Ascending aorta (tissue), 2 donors: ENCODE measurements at places on chromosomes 11 and 22.

GRCh38 chr11:79543101-79543500, 102.3 kb upstream of the TENM4 start:
- H3K27ac ChIP-seq = no peak overlapping the region
- H3K4me1 ChIP-seq = no peaks in the 10 kb centered on the region
- H3K27me3 ChIP-seq = no peaks in the 10 kb centered on the region
- no peaks in the 10 kb centered on the region for H3K36me3 ChIP-seq

DNA sequence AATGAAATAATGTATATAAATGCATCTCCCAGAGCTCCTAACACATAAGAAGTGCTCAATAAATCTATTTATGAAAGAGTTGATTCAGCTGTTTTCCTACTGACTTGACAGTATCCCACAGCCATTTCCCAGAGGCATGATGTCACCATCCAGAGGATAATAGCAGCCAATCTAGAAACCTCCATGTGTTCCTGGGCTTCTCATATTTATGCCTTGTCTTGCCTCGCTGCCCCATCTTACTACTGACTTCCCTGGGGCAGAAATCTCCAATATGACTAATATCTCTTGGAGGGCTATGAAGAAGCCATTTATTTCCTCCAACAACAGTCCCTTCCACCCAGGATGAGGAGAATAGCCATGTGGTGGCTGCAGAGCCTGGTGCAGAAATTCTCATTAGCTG, 115.4 kb upstream of the NAV2 start:
- H3K4me3 ChIP-seq = peak overlapping the region; percentile 14
- DNase-seq = no peak
- no peaks in the 10 kb centered on the region for H3K36me3 ChIP-seq
- no peaks in the 10 kb centered on the region for H3K27me3 ChIP-seq
- peaks cover 18% of the 10 kb centered on the region for H3K4me1 ChIP-seq

GRCh38 chr22:19700790-19701419, 13.4 kb upstream of the SEPTIN5 start:
- H3K27ac ChIP-seq = no peak overlapping the region
- H3K27me3 ChIP-seq = no peaks in the 10 kb centered on the region
- H3K4me1 ChIP-seq = no peaks in the 10 kb centered on the region
- H3K36me3 ChIP-seq = no peaks in the 10 kb centered on the region
- DNase-seq = no peak

DNA sequence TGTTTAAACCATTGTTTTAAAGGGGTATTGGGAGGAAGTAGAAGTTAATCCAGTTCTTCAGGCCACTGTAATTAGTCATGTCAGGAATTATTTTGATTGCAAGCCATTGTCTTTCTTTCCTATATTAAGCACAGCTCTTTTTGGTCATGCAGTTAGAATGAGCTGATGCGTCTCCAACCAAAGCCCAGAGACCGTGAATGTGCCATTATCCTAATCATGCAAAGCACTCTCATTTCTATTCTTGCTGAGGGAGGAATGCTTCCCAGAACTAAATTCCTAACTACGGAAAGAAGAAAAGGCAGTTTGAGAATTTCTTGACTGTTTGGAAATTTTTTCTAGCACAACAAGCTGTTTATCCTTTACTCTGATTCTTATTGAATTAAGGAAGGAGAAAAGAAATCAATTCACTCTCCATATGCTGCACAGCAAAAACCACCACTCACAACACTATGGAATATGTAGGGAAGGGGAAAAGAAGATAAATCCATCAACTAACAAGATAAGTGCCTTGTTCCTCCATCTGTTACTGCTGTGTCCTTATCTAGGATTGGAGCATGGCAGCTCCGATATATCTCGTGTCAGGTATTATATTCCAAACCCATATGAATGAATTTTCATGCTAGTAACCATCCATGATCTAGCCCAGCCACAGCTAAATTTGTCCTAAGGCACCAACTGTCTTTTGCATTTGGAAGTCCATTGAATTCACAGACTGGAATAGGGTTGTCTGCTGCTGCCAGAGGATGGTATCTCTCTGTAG, 70.8 kb downstream of the NTM start:
- no peaks in the 10 kb centered on the region for H3K4me1 ChIP-seq
- DNase-seq = no peak
- H3K27me3 ChIP-seq = no peaks in the 10 kb centered on the region
- H3K36me3 ChIP-seq = no peaks in the 10 kb centered on the region
- no peak overlapping the region for H3K4me3 ChIP-seq
- H3K27ac ChIP-seq = no peak overlapping the region

DNA sequence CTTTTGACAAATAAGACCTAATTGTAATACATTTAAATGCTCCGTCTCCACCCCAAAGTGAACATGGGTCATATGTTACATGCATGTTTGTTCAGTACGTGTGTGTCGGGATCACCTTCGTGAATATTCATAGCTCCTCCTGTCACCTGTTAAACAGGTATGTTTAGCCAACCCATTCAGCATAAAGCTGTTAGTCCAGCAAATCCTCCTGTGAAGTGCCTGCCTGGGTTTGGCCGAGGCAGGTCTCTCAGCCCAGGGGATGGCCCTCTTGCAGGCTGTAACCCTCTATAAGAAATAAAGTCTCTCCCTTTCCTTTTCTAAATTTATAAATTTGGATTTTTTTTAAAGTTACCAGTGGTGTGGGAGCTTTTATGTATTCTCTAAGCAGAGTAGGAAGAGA, 38.9 kb upstream of the NTM start:
- H3K4me3 ChIP-seq = no peak overlapping the region
- H3K27ac ChIP-seq = no peak overlapping the region
- H3K36me3 ChIP-seq = no peaks in the 10 kb centered on the region
- DNase-seq = no peak
- no peaks in the 10 kb centered on the region for H3K4me1 ChIP-seq

- H3K27me3 ChIP-seq = no peaks in the 10 kb centered on the region
- DNase-seq = no peak
- no peaks in the 10 kb centered on the region for H3K4me1 ChIP-seq
- no peak overlapping the region for H3K27ac ChIP-seq
- H3K4me3 ChIP-seq = no peak overlapping the region
Measured at GRCh38 chr22:26281941-26282340, 112.7 kb downstream of the SEZ6L start.

- no peaks in the 10 kb centered on the region for H3K4me1 ChIP-seq
- H3K36me3 ChIP-seq = peaks cover 5% of the 10 kb centered on the region
- peak overlapping the region; percentile 93 for H3K27ac ChIP-seq
- no peak for DNase-seq
- H3K4me3 ChIP-seq = peak overlapping the region; percentile 80
- H3K27me3 ChIP-seq = no peaks in the 10 kb centered on the region
Measured at GRCh38 chr11:108223348-108224149, 682 bp downstream of the ATM start.

DNA sequence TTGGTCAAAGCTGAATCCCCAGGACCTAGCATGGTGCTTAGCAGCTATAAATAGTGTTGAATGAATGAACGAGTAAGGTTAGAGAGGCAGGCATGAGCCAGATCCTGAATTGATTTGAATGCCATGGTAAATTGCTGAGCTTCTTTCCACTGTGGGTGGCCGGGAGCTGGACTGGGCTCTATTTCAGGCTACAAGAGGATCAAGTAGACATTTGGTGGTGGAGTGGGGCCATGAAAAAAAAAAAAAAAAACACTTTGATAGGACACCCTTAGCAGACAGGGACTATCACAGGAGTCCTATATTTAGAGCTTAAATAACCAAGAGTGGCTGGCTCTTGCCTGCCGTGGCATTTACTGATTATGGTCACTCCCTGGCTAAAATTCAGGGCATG, 77.6 kb downstream of the MIAT start:
- DNase-seq = no peak
- H3K4me3 ChIP-seq = no peak overlapping the region
- H3K27ac ChIP-seq = no peak overlapping the region
- H3K4me1 ChIP-seq = no peaks in the 10 kb centered on the region

GRCh38 chr11:111376181-111376871, 2.7 kb downstream of the POU2AF1 start:
- no peaks in the 10 kb centered on the region for H3K27me3 ChIP-seq
- no peak overlapping the region for H3K4me3 ChIP-seq
- no peak overlapping the region for H3K27ac ChIP-seq
- no peaks in the 10 kb centered on the region for H3K36me3 ChIP-seq
- DNase-seq = no peak

DNA sequence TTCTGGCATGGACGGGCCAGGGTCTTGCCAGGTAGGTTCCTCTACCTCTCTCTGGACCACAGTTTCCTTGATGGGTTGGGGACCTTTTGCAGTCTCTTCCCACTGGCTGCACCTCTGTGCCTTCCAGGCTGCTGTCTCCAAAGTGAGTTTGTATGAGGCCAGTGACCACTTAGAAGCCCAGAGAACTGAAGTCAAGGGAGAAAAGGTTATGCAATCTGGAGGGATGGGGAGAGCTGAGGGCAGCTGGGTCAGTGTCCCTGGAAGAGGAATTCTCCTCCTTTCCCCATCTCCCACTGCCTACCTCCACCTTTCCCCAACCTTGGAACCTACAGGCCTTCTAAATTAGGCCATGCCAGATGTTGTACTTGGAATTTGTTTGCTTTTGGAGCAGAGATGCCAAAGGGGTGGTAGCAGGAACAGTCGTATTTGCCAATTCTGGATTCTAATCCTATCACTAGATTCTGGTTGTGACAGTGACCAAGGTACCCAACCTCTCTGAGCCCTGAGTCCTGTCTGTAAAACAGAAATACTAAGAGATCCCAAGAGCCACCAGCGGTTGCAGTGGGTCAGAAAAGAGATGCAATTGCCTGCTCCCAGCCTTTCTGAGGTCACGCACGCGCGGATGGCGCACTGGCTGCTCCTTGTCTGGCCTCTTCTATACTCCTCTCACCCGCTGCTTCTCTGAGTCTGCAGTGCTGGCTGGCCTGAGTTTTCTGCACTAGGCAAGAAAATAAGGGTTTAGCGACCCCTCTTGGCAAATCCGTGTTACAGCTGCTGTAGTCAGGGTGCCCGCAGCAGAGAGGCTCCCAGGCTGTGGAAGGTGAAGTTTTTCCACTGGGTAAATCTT, 10.7 kb upstream of the ACCSL start:
- H3K4me3 ChIP-seq = no peak overlapping the region
- DNase-seq = peak; percentile 95
- peaks cover 14% of the 10 kb centered on the region for H3K4me1 ChIP-seq
- peak overlapping the region; percentile 96 for H3K27ac ChIP-seq
- no peaks in the 10 kb centered on the region for H3K27me3 ChIP-seq

GRCh38 chr11:101917226-101917625, 904 bp upstream of the ANGPTL5 start:
- H3K27ac ChIP-seq = peak overlapping the region; percentile 97
- H3K4me1 ChIP-seq = peaks cover 9% of the 10 kb centered on the region
- no peaks in the 10 kb centered on the region for H3K27me3 ChIP-seq
- DNase-seq = no peak
- H3K4me3 ChIP-seq = no peak overlapping the region

DNA sequence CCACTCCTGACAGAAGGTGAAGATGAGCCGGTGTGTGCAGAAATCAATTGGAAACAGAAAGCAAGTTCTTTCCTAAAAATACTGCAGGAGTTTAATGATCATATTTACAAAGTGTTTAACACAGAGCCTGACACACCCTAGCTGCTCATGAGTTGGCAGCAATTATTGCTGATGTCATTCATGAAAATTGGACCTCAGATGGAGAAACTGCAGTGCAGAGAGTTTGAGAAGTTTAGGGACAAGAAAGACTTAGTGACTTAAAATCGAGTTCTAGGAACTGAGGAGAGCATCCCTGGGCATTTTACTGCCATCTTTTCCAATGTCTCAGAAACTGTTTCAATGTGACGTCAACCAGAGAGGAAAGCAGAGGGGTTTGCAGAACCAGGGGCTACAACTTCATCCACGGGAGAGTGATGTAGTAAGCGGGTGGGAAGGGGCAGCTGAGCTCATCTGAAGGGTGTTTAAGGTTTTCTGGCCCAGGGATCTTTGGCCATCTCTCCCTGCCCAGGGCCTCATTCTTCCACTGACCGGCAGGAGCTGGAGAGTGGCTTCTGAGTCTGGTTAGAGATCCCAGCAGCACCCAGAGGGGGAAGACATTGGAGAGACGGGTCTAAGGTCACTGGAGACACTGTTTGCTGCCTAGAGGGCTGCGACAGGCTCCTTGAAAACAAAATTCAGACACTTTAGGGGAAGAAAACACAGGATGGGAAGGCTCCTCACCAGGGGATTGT, 21.1 kb upstream of the IGLL5 start:
- no peak for DNase-seq
- H3K27me3 ChIP-seq = no peaks in the 10 kb centered on the region
- no peaks in the 10 kb centered on the region for H3K4me1 ChIP-seq
- no peak overlapping the region for H3K27ac ChIP-seq
- no peaks in the 10 kb centered on the region for H3K36me3 ChIP-seq

GRCh38 chr11:44559207-44559939, 6.1 kb upstream of the CD82 start:
- no peak overlapping the region for H3K4me3 ChIP-seq
- no peaks in the 10 kb centered on the region for H3K36me3 ChIP-seq
- H3K4me1 ChIP-seq = peaks cover 15% of the 10 kb centered on the region
- no peak overlapping the region for H3K27ac ChIP-seq
- H3K27me3 ChIP-seq = no peaks in the 10 kb centered on the region

- H3K4me1 ChIP-seq = no peaks in the 10 kb centered on the region
- H3K4me3 ChIP-seq = no peak overlapping the region
- H3K27ac ChIP-seq = no peak overlapping the region
- H3K27me3 ChIP-seq = no peaks in the 10 kb centered on the region
- peaks cover 55% of the 10 kb centered on the region for H3K36me3 ChIP-seq
- no peak for DNase-seq
Measured at GRCh38 chr11:3006505-3007260, 14.6 kb upstream of the NAP1L4 start.

- H3K4me1 ChIP-seq = no peaks in the 10 kb centered on the region
- no peaks in the 10 kb centered on the region for H3K27me3 ChIP-seq
Measured at GRCh38 chr11:89660234-89660633, 49.9 kb upstream of the TRIM77 start.

DNA sequence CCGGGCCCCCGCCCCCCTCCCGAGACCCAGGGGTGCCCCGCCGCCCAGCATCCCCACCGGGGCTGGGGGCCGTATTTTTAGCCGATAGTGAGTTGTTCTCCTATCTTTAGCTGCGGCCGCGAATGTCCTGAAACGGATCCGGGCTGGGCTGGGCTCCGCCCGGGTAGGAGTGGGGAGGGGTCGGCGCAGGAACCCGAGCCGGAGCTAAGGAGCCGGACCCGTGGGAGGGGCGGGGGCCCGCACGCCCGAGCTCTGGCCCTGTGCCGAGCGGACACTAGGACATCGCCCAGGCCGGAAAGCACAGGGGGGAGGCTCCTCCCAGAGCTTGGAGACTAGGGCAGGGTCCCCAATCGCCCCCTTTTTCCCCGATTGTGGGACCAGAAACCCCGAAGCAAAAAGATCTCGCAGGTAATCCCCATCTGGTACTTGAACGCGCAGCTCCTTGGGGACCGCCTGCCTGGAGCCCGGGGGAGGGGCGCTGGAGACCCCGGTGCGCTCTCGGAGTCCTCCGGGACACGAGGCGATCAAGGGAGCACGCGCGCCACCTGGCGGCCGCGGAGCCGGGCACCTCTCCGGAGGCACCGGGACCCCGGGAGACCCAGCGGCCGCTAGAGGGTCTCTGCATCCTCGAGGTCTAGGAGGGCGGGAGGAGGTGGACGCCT, 669 bp downstream of the CDC42EP2 start:
- H3K27ac ChIP-seq = peak overlapping the region; percentile 83
- H3K4me3 ChIP-seq = peak overlapping the region; percentile 79
- no peak for DNase-seq
- H3K4me1 ChIP-seq = peaks cover 20% of the 10 kb centered on the region
- H3K36me3 ChIP-seq = no peaks in the 10 kb centered on the region

GRCh38 chr11:76768088-76768908, 14.9 kb upstream of the TSKU start:
- H3K36me3 ChIP-seq = no peaks in the 10 kb centered on the region
- no peak overlapping the region for H3K4me3 ChIP-seq
- no peak for DNase-seq
- H3K27ac ChIP-seq = peak overlapping the region; percentile 8

GRCh38 chr22:35637254-35637653, 11.0 kb upstream of the APOL6 start:
- H3K27me3 ChIP-seq = no peaks in the 10 kb centered on the region
- H3K4me3 ChIP-seq = no peak overlapping the region
- H3K36me3 ChIP-seq = no peaks in the 10 kb centered on the region
- H3K4me1 ChIP-seq = peaks cover 10% of the 10 kb centered on the region
- H3K27ac ChIP-seq = peak overlapping the region; percentile 89
- no peak for DNase-seq
